ENCODE measurements at places on chromosomes 5 and 9.

GRCh38 chr5:65674749-65675148 lies 47.2 kb downstream of the SGTB start:
- no peak for DNase-seq

- no peak for DNase-seq
These were observed 3.7 kb downstream of the ANXA1 start for GRCh38 chr9:73155377-73155776.

DNA sequence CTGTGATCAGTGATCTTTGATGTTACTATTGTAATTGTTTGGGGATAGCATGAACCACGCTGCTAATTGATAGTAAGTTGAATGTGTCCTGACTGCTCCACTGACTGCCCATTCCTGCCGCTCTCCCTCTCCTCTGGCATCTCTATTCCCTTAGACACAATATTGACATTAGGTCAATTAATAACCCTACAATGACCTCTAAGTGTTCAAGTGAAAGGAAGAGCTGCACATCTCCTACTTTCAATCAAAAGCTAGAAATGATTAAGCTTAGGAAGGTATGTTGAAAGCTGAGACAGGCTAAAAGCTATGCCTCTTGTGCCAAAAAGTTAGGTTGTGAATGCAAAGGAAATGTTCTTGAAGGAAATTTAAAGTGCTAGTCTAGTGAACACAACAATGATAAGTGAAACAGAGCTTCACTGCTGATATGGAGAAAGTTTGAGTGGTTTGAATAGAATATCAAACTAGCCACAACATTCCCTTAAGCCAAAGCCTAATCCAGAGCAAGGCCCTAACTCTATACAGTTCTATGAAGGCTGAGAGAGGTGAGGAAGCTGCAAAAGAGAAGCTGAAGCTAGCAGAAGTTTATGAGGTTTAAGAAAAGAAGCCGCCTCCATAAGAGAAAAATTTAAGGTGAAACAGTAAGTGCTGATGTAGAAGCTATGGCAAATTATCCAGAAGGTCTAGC lies 12.9 kb downstream of the CLINT1 start:
- no peak for DNase-seq

DNA sequence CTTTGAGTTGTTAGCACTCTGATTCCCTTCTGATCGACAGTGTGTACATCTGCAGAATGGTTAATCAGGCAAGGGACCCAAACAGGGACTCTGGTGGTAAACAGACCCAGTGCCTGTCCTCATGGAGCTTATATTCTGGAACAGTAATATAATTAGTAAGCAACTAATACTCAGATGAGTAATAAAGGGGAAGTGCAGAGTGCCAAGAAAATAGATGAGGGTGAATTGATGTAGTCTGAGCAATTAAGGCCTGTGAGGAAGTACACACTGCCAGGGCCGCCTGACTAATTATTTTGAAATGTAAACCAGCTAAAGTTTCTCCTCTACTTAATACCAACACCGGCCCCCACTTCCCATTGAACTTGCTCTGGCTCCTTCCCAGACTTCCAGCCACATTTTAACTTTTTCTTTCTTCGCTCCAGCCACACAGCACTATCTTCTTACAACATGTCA lies 4.2 kb downstream of the DHX29 start:
- peak; percentile 89 for DNase-seq

GRCh38 chr5:38921174-38921573 lies 75.4 kb downstream of the OSMR start:
- no peak for DNase-seq

DNA sequence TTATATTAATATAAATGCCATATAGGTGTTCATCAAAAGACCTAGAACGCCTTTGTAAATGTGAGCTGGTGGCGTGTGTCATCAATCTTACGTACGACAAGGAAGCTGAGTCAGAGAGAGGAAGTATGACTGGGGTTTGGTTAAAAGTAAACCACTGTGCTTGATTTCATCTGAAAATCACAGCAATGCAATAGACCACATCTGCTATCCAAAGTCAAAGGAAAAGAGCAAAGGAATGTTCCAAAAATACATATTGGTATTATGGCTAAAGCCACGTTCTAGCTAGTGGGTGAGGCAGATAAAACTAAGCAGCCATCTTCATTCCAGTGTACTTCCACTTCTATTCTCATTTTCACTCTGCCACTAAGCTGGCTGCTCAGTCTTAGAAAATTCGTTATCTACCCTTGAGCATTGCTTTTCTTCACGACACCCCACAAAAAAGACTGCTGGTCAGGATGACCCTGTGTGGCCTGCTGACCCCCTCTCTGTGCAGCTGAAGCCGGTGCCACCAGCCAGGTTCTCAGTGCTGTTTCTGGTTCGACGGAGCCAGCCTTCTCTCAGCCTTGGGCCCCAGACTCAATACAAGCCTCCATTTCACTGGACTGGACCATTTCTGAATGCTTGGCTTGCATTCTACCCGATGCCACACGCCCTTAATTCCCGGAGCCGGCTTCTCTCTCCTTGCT lies 23.8 kb downstream of the SHC3 start:
- peak; percentile 95 for DNase-seq

- DNase-seq = no peak
These were observed 69.6 kb downstream of the EPB41L4B start for GRCh38 chr9:109251080-109251775.

- no peak for DNase-seq
These were observed 382.3 kb upstream of the CDH10 start for GRCh38 chr5:25027061-25027460.

DNA sequence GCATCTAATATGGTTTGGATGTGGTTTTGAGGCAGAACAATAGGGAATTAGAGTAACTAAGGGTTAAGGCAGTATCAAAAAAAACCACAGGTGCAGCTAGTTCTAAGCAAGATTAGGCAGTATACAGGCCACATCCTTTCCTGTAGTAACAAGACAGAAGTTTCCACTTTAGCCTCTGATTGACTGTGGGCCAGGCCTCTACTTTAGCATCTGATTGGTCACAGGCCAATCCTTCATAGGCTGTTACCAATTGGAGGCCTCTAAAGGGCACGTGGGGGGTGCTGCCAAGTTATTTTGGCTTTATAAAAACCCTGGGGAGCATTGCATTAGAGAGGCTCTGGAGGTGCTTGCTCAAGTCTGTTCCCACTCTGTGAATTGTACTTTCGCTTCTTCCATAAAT lies 144.1 kb upstream of the ST8SIA4 start:
- DNase-seq = no peak

DNA sequence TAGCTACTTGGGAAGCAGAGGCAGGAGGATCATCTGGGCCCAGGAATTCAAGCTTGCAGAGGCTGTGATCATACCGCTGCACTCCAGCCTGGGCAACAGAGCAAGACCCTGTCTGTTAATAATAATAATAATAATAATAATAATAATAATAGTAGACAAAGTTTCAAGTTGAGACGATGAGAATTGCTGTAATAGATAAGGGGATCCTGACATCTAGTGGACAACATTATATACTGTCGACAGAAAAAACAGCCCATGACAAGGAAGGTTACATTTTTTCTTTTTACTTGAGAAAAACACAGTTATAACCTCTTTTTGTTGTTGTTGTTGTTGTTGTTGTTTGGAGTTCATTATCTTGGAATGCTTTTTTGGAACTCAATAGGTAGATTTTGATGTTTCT lies 35.3 kb downstream of the NDFIP1 start:
- peak; percentile 41 for DNase-seq

- no peak for DNase-seq
These were observed 29.4 kb downstream of the HACD4 start for GRCh38 chr9:21002040-21002439.

DNA sequence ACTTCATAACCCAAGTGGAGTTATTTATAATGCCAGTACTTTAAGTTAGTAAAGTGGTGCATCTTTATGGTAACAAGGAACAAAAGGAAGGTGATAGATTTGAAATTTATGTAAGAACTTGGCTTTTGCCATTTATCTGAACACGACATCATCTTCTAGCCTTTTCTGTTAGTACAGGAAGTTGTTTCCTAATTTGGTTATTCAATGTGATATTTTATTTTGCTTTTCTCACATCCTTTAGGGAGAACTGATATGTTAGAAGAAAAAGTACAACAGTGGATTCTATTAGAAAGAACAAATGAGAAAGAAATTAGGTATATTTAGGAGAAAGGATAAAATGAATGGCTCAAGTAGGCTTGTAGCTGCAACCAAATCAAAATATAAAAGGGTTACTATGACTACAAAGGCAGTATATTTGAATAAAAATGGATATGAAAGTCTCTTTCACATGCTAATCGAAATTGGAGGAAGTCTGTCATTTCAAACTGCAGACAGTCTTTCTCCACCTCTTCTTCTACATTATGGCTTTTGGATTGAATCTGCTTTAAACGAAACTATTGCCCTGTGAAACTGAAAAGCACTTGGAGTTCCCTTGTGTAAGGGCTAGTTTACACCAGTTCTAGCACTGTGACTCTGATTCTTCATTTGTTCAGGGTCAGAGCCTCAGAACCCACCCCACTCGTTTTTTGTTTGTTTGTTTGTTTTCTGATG lies 18.5 kb upstream of the SLC24A2 start:
- DNase-seq = no peak

DNA sequence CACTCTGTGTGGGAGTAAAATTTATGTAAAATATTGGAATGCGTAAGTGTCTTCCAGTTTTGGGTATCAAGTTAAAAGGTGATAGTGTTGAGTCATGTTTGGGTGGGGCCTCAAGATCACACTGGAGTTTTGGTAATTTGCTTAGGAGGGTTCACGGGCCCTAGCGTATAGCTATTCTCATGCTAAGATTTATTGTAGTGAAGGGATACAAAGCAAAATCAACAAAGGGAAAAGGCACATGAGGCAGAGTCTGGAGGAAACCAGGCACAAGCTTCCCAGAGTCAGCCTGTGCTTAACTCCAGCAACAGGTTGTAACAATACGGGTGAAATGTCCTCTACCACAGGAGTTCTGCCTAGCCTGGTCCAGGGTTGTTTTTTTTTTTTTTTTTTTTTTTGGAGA lies 20.2 kb downstream of the HSPA4 start:
- DNase-seq = no peak

DNA sequence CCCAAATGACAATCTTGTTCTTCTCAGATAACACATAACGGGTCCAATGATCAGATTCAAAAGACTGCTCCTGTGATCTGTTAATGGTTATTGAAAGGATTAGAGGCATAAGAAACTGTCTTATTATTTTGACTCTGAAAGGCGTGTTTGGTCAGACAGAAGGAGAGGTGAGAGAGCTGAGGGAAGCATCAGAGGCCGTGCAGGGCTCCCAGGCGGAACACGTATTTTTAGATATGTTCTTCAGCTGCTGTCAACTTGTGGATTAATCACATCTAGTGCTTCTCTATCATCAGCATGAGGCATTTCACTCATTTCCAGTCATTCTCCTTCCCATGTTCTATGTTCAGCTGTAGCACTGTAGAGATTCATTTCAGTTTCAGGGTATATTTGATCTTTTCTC lies 199.8 kb downstream of the MAPKAP1 start:
- no peak for DNase-seq

DNA sequence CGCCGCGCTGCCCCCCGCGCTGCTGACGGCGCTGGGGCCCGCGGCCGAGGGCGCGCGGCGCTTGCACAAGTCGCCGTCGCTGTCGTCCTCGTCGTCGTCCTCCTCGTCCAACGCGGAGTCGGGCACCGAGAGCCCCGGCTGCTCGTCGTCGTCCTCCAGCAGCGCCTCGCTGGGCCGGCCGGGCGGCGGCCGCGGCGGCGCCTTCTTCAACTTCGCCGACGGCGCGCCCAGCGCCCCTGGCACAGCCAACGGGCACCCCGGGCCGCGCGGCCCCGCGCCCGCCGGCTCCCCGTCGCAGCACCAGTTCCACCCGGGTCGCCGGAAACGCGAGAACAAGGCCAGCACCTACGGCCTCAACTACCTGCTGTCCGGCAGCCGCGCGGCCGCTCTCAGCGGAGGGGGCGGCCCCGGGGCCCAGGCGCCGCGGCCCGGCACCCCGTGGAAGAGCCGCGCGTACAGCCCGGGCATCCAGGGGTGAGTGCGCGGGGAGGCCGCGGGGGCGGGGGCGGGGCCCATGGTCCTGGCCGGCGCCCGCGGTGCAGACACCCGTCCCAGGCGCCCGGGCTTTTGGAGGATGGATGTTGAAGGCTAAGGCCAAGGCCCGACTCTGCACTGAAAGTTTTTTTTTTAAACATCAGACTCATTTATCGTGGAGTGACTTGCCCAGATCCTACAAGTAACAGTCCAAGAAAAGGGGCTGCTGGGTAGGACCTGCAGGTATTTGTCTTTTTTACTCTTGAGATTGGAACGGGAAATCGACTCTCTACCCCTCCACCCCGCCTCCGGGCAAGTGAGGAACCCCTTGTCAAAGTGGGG lies 1.2 kb downstream of the TENT4A start:
- no peak for DNase-seq

All from fibroblast of upper back skin (primary cell).